ENCODE measurements at places on chromosomes 3 and 15. TPM values are rescaled to one million over a fixed set of nuclear protein-coding genes. Genes with fewer than 3 reads are reported as not detected.

The DAZL gene
- total RNA-seq = not detected

The LXN gene
- 33.4 TPM for total RNA-seq

The ADGRG7 gene
- not detected for total RNA-seq

The PIGZ gene
- total RNA-seq = 0.84 TPM

The CCNB2 gene
- total RNA-seq = 13.9 TPM

The RPL39L gene
- 15.7 TPM for total RNA-seq
